ENCODE measurements at places on chromosomes 13 and 19. TPM values are rescaled to one million over a fixed set of nuclear protein-coding genes. Genes with fewer than 3 reads are reported as not detected.

- H3K4me3 ChIP-seq, result no peak overlapping the region
- H3K27ac ChIP-seq, result no peak overlapping the region
- no peak for DNase-seq
- no peaks in the 10 kb centered on the region for H3K36me3 ChIP-seq
- no peaks in the 10 kb centered on the region for H3K27me3 ChIP-seq
Measured at GRCh38 chr13:74987124-74987690, 494.8 kb downstream of the TBC1D4 start.

DNA sequence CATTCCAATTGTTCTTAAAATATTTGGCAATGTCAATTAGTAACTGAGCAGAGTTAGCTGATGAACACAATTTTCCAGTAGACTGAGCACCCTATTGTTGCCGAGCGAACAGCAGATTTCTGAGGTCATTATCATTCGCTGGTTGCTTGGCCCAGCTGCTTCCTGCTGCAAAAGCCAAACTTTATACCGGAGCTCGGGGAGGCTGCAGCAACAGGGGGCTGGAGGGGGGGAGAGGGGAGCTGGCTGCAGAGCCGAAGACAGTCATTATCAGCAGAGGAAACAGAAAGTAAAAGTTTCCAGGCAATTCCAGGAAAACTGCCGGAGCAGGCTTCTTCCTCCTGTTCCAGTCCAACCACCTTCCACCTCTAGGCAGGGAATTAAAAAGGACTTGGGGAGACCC is 77.9 kb downstream of the ZNF536 start:
- H3K27me3 ChIP-seq, result no peaks in the 10 kb centered on the region
- H3K27ac ChIP-seq, result peak overlapping the region; percentile 22
- no peaks in the 10 kb centered on the region for H3K36me3 ChIP-seq
- peak; percentile 59 for DNase-seq
- no peaks in the 10 kb centered on the region for H3K4me1 ChIP-seq

The CYP4F8 gene
- polyA plus RNA-seq, result not detected

- H3K27ac ChIP-seq, result no peak overlapping the region
- peaks cover 5% of the 10 kb centered on the region for H3K4me1 ChIP-seq
- H3K27me3 ChIP-seq, result no peaks in the 10 kb centered on the region
- no peak for DNase-seq
- no peaks in the 10 kb centered on the region for H3K36me3 ChIP-seq
- H3K4me3 ChIP-seq, result peak overlapping the region; percentile 51
Measured at GRCh38 chr13:41458187-41458760, 924 bp downstream of the RGCC start.

DNA sequence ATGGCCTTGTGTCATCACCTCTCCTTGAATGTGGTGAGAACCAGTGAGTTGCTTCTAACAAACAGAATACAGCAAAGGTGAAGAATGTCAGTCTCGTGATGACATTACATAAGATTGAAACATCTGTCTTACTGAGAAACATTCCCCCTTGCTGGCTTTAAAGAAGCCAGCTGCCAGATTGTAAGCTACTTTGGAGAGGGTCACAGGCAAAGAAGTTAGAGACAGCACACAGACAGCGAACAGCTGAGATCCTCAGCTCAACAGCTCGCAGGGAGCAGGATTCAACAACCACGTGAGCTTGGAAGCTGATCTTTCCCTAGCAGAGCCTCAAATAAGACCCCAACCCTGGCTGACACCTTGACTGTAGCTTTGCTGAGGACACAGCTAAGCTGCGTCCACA is 367.9 kb downstream of the LIG4 start:
- DNase-seq, result no peak
- H3K4me1 ChIP-seq, result no peaks in the 10 kb centered on the region
- no peaks in the 10 kb centered on the region for H3K27me3 ChIP-seq

The RPL28 gene
- polyA plus RNA-seq, result 2,645 TPM

DNA sequence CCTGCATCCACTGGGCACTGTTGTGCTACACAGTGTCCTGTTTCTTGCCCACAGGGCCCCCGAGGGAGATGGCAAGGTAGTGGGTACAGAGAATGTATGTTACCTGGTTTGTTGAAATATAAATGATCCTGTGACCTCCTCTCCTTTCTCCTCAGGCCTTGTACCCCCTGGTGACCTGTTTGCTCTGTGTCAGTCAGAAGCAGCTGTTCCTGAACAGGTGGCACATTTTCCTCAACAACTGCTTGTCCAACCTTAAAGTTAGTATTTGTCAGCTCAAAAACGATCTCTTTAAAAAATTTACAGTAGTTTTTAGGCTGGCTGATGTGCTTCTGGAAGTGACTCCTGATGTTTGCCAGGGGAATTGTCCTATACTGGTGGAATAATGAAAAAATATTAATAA is 105.1 kb downstream of the FRY start:
- no peak for DNase-seq
- H3K27me3 ChIP-seq, result no peaks in the 10 kb centered on the region
- no peak overlapping the region for H3K4me3 ChIP-seq
- peaks cover 4% of the 10 kb centered on the region for H3K4me1 ChIP-seq
- H3K27ac ChIP-seq, result no peak overlapping the region

The ODAD3 gene
- polyA plus RNA-seq, result 1.1 TPM

- no peaks in the 10 kb centered on the region for H3K36me3 ChIP-seq
- H3K4me1 ChIP-seq, result no peaks in the 10 kb centered on the region
Measured at GRCh38 chr13:64471916-64472315, 2758.2 kb downstream of the PCDH9 start.

DNA sequence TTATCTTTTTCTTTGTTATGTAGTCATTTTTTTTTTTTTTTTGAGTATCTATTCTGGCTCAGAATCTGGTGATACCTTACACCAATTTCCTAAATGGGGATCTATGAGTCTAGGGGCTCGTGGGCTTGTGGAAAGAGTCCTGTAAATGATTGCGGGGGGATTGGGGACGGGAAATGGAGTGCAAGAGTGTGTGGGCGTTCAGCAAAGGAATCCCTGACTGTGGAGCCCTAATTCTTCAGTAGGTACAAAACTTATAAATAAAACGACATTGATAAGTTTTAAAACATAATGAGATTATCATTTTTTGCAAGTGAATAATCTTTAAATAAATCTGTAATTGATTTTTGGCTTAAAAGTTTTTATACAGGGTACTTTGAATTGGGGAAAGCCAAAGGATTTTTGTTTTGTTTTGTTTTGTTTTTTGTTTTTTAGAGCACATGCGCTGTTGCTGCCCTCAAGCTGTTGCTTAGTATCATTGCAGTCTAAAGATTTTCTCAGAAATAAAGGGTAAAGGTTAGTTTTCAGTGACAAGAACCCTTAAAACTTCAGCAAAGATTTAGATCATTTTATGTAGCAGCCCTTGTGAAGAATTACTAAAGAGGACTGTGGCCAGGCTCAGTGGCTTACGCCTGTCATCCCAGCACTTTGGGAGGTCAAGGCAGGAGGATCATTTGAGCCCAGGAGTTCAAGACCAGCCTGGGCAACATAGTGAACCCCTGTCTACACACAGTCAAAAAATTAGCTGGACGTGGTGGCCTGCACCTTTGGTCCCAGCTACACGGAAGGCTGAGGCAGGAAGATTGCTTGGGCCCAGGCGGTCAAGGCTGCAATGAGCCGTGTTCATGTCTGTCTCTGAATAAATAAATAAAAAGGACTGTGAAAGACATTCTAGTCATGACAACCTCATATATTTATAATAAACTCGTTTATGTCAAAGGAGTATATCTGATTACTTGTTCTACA is 1.7 kb downstream of the ERCC5 start:
- no peaks in the 10 kb centered on the region for H3K36me3 ChIP-seq
- no peak overlapping the region for H3K27ac ChIP-seq
- H3K4me1 ChIP-seq, result peaks cover 2% of the 10 kb centered on the region
- H3K4me3 ChIP-seq, result peak overlapping the region; percentile 99

- no peaks in the 10 kb centered on the region for H3K4me1 ChIP-seq
- H3K27ac ChIP-seq, result no peak overlapping the region
- peak; percentile 38 for DNase-seq
- H3K4me3 ChIP-seq, result peak overlapping the region; percentile 61
- no peaks in the 10 kb centered on the region for H3K36me3 ChIP-seq
- H3K27me3 ChIP-seq, result no peaks in the 10 kb centered on the region
Measured at GRCh38 chr19:53466726-53467484, 628 bp upstream of the ZNF813 start.

DNA sequence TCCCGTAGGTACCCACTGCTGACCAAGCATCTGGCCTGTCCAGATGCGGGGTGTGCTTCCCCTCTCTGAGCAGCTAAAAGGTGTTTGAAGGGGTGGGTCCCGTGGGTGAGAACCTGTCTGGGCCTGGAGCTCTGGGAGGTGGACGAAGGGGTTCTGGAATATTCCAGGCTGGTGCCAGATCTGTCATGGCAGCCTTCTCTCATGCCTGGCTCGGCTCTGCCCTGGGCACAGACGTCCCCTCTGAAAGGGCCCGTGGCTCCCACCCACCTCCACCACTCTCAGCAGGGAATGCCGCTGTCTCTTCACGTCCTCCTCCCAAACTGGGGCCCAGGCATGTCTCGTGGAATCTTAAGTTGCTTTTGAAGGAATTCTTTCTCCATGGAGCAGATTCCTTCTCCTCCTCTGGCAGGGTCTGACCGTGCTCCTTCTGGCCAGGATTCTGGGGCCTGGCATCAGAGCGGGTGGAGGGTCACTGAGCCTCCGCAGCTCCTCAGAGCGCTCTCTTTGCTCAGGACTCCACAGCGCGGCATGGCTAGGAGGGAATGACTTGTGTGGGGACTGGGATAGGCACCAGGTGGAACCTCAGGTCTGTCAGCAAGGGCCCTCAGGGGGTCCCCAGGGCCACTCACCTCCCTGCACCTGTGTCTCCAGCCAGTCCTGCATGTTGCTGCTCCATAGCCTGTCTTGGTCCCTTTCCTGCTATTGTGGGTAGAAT is 5.9 kb upstream of the MCF2L start:
- no peaks in the 10 kb centered on the region for H3K36me3 ChIP-seq
- no peaks in the 10 kb centered on the region for H3K4me1 ChIP-seq
- no peak overlapping the region for H3K4me3 ChIP-seq
- DNase-seq, result no peak
- no peak overlapping the region for H3K27ac ChIP-seq

DNA sequence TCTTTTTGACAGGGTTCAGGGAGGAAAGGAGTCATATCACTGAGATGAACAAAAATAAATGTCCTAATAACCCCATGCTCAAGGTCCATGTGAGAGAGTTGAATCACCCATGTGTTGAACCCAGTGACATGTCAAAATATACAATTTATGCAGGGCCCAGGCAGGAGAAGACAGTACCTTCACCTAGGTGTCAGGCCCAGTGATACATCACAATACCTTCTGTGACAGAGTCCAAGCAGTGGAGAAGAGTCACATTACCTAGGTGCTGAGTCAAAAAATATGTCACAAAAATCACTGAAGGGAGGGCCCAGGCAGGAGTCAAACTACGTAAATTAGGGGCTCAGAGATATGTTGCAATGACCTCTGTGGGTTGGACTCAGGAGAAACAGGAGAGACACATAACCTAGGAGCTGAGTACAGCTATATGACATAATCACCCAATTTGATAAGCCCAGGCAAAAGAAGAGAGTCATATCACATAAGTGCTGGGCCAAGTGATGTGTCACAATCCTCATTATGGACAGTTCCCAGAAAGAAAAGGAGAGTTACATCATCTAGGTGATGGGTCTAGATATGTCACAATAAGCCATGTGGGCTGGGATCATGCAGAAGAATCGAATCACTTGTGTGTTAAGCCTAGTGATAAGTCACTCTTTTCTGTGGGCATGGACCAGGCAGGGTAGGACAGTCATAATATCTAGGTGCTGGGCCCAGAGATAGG is 13.8 kb upstream of the ZNF724 start:
- H3K4me3 ChIP-seq, result no peak overlapping the region
- no peaks in the 10 kb centered on the region for H3K4me1 ChIP-seq
- no peaks in the 10 kb centered on the region for H3K36me3 ChIP-seq
- DNase-seq, result no peak
- H3K27me3 ChIP-seq, result no peaks in the 10 kb centered on the region
- no peak overlapping the region for H3K27ac ChIP-seq

GRCh38 chr19:18014197-18014596 is 6.2 kb downstream of the ARRDC2 start:
- no peaks in the 10 kb centered on the region for H3K27me3 ChIP-seq
- no peak overlapping the region for H3K4me3 ChIP-seq
- H3K27ac ChIP-seq, result no peak overlapping the region
- no peak for DNase-seq
- no peaks in the 10 kb centered on the region for H3K36me3 ChIP-seq

The GNG7 gene
- 12.3 TPM for polyA plus RNA-seq

DNA sequence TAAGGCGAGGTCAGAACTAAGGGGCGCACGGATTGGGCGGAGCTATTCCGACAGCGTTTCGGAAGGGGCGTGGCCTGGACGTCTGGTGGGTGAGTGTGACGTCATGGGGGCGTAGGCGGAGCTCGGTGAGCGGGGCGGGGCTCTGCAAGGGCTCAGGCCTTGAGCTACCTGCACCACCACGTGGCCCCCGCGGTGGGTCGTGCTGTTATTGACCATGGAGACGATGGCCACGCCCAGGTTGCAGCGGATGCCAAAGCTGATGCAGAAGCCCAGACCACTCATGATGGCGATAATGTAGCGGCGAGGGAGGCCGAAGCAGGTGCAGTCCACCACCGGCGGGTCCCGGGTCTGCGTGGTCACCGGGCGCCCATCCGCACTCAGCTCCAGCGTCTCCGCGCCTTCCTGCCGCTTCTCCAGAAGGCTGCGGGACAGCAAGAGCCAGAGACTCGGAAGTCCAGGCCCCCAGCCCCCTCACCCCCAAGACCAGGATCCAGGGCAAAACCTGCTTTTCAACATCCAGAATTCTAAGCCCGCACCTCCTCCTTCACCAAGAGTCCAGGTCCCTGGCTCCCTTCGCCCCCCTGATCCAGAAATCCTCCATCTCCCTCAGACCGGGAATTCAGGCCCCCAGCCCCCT is 4.8 kb downstream of the SLC17A7 start:
- H3K4me1 ChIP-seq, result no peaks in the 10 kb centered on the region
- H3K27me3 ChIP-seq, result peaks cover 6% of the 10 kb centered on the region
- DNase-seq, result no peak
- no peaks in the 10 kb centered on the region for H3K36me3 ChIP-seq

The CGB8 gene
- polyA plus RNA-seq, result not detected

DNA sequence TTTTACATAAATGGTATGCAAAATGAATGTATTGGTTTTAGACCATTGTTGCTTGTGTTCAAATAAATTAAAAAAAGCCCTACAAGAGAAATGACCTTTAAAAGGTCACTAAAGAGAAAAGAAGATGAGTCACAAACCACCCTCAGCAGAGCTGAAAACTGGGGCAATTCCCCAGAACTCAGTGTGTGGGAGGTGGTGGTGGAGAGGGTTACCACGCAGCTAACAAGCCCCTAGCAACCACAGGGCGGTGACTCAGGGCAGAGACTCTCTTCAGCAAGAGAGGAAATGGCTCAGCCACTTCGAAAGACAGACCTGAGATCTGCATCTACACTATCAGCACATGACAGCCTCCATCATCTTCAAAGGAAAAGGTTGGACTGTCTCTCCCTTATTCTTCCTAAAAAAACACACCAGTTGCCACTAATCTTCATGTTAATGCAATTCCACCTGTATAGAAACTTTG is 29.4 kb upstream of the NDFIP2 start:
- H3K27me3 ChIP-seq, result no peaks in the 10 kb centered on the region
- DNase-seq, result no peak
- H3K4me1 ChIP-seq, result no peaks in the 10 kb centered on the region

The OSCAR gene
- 1.1 TPM for polyA plus RNA-seq

The IFNL1 gene
- not detected for polyA plus RNA-seq

GRCh38 chr19:13966684-13967128 is 14.4 kb downstream of the DCAF15 start:
- H3K36me3 ChIP-seq, result no peaks in the 10 kb centered on the region
- no peak for DNase-seq
- no peak overlapping the region for H3K4me3 ChIP-seq
- no peaks in the 10 kb centered on the region for H3K27me3 ChIP-seq

Data from ovary (tissue), 10 donors.